ENCODE measurements at places on chromosomes 2 and 18.

- no peak for DNase-seq
Observed at GRCh38 chr18:54726143-54726542, 102.1 kb upstream of the RAB27B start.

GRCh38 chr18:35164133-35164532, 76.7 kb upstream of the ZNF397 start:
- no peak for DNase-seq

GRCh38 chr2:119590873-119591272, 46.6 kb downstream of the CFAP221 start:
- DNase-seq: no peak

GRCh38 chr2:133504566-133505505, 63.4 kb downstream of the NCKAP5 start:
- peak; percentile 20 for DNase-seq

DNA sequence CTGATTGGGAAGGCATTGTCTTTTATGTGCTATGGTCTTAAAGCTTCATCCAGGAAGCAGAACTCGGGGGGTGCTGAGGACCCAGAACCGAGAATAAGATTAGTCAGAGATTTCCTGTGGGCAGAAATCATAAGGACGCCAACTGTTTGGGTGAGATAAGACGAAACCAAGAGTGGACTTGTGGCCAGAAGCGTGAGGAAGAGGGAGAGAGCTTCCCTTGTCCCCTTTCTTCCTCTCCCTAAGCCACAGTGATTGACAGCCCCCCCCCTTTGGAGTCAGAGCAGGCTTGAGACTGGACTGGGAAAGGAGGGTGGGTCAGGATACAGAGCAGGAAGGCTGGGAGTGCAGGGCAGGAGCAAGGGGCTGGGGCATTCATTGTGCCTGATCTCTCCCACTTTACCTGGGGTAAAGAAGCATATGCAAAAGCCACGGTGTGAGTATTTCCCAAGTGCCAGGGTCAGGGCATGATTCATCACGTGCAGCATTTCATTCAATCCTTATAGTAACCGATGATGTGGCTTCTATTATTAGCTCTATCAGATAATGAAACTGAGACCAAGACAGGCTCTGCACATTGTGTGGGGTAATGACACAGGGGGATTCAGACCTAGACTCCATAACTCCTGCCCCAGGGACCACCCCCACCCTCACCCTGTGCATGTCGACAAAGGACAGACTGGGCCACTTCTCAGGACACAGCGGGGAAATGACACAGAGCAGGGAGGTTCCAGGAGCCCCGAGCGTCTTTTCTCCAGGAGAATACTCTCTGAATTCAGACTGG, 3.0 kb upstream of the IL1RN start:
- peak; percentile 62 for DNase-seq

DNA sequence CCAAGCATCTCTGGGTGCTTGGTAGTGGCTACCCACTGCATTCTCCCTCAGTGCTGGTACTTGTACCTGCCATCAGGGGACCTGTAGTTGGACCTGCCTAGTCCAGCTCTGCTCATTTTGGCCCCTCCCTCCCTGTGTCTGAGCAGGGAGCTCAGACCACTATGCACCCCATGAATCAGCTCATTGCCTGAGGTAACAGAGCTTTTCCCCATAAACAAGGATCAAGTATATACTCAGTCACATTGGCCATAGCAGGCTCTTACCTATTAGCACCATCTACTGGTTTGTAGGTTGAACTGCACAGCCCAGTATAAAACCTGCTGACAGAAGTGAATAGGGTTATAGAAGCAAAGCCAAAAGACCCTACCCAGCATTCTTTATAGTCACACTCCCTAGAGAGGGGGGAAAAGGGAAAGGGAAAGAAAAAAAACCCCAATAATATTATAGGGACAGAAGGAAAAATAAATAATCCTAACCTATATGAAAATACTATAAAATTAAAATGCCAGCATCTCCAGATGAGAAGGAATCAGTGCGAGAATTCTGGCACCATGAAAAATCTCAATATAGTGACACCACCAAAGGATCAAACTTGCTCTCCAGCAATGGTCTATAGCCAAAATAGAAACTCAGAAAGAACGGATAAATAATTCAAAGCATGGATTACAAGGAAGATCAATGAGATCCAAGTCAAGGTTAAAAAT, 6.9 kb upstream of the FLACC1 start:
- peak; percentile 24 for DNase-seq

DNA sequence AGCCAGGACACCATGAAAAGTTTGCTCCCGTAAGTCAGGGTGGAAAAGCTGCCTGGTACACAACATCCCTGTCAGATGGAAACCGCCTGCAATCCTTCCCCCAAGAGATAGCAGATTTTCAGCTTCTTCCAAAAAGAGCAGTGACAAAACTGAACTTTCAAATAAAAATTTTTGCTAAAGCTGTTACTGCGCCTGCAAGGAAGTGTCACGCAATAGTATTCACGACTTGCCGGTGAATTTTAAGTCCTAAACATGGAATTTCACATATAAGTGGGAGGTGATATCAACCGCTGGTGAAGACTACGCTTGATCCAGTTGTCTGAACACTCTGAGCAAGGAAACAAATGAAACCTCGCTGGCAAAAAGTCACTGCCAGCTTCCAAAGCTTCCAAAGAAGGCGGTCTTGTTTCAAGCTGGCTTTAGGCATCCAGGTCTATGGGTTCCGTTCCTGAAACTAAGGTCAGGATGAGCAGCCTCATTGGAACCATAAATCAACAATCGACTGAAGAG, 2.8 kb downstream of the COL6A3 start:
- DNase-seq: no peak

DNA sequence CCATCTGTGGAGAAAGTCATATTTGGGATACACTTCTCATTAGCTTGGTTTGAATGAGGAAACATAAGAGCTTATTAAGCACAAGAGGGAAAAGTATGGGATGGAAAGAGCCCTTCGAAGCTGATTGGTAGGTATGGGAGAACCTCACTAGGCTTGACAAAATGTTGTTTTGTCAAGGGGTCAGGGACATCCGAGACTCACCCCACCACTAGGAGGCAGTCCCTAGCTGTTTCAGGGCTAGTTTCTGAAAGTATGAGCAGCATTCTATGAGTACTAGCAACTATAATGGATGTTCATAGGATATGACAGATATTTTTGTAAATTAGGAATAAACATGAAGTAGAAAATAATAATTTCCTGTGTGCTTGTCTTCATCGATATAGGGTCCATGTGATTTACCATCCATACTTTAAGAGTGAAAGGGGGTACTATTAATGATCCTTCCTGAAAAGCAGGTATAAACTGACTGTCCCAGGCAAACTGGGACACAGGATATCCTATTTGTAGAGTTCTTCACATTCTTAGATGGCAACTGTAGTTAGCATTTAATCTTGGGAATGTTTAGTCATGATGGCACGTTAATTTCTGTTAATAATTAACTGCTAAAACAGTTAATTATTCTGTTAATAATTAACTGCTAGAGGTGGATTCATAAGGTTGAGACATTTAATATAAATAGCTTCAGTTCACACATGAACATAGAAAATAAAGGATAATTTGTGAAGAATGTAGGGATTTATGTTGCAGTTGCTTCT, 28.4 kb downstream of the OTX1 start:
- peak; percentile 61 for DNase-seq

DNA sequence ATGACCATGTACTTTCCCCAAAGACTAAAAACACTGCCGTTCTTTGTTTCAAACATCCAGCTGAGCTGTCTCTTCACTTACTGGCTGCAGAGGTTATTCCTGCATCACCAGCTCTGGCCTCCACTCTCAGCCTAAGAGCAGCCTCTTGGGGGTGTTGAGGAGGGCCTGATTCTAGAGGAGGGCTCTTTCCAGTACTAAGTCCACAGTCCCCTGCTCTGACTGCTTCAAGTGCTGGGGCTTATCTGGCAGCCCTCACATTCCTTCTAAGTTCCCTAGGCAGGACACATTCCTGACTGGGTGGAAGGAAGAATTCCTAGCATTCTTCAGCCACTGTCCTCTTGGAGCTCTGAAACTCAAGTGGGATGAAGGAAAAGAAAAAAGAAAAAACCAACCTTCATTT, 32.9 kb upstream of the EHBP1 start:
- DNase-seq: peak; percentile 82

- DNase-seq: no peak
Observed at GRCh38 chr2:101337877-101338276, 29.4 kb upstream of the RNF149 start.

GRCh38 chr18:48040457-48041110, 110.1 kb upstream of the SMAD2 start:
- DNase-seq: no peak

DNA sequence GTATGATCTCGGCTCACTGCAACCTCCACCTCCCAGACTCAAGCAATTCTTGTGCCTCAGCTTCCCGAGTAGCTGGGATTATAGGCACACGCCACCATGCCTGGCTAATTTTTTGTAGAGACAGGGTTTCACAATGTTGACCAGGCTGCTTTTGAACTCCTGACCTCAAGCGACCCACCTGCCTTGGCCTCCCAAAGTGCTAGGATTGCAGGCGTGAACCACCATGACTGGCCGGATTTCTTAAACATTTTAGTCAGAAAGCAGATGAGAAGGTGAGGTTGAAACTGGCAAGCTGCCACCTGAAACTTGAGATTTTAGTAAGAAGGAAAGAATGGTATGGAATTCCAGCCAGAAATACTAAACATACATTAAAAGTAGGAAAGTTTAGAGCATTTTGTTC, 31.9 kb downstream of the KLHL23 start:
- no peak for DNase-seq

DNA sequence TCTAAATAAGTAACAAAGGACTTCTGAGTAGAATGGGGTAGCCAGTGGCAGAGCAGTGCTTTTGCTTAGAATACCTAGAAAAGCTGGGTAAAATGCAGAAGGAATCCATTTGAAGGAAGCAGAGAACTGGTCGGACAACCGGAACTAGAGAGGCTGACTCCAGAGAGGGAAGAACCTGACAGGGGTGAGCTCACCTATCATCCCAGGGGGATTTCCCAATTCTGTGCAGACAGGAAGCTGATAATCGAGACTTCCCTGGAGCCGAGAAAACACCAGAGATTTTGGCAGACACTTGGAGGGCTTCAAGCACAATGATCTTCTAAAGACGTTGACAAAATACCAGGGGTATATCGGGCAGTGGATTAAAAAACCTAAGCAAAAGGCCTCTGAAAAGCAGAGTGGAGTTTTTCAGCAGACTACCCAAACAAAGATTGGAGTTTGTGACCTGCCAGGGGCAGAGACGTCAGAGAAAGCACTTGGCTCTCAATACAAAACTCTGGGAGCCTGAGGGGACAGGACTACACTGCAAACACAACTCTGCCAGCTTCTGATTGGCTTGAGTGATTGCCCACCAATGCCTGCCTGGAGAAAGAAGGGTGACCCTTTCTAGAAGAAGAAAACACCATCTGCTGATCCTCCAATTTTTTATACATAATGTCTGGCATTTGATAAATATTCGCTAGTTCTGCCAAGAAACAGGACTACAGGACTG, 67.5 kb upstream of the TTN start:
- no peak for DNase-seq

DNA sequence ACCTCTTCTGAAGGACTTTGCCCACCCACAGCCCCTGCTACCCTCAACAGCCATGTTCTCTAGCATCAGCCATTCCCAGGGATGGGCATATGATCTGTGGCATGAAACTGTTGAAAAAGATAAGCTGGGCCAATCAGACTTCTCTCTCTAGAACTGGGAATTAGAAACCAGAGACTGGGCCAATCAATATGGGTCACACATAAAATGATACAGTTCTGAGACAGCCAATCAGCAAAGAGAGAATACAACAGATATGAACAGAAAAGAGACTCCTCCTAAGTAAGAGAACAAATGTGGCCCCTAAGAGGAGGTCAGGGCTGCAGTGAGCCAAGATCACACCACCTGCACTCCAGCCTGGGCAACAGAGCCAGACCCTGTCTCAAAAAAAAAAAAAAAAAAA, 2.1 kb downstream of the KIDINS220 start:
- DNase-seq: no peak

GRCh38 chr2:202090530-202090929, 17.5 kb downstream of the KIAA2012 start:
- no peak for DNase-seq

- no peak for DNase-seq
Observed at GRCh38 chr2:70433315-70433714, 120.3 kb downstream of the TGFA start.

DNA sequence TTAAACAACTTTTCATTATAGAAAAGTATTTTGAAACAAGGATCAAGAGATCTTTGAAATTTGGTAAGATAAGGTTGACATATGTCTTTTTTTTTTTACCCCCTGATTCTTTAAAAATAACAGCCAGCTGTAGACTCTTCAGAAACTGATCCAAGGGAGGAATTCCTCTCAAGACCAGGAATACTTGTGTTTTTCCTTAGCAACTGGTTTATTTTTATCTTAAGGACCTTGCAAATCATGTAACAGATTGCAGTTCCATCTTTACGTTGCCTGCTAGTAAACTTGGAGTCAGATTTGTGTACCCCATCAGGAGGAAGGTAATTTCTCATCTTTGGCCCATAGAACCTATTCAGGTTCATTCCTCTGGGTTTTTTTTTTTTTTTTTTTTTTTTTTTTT, 71.6 kb downstream of the BOLA3 start:
- no peak for DNase-seq

GRCh38 chr2:160278879-160279177, 78.8 kb upstream of the ITGB6 start:
- no peak for DNase-seq

GRCh38 chr2:235054919-235055318, 103.1 kb downstream of the SH3BP4 start:
- DNase-seq: no peak

GRCh38 chr2:101305035-101305434, 3.5 kb downstream of the RNF149 start:
- no peak for DNase-seq

DNA sequence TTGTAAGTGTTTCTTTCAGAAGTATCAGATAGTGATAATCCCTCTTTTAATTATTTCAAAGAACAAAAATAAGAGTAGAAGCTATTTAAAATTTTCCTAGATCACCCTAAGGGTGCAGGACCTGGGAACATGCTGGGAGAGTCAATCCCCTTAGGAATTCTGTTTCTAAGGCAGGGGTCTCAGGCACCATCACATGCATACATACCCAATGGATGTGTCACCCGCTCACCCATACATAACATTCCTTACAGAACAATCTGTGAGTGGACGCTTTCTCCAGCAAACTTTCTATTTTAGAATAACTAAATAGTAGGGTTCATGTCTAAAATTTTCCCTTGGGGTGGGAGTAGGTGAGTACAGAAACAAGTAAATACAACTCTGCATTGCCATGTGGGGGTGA, 8.4 kb downstream of the DSEL start:
- no peak for DNase-seq

- no peak for DNase-seq
Observed at GRCh38 chr2:83253848-83254247, 1205.2 kb downstream of the SUCLG1 start.

- no peak for DNase-seq
Observed at GRCh38 chr2:116141891-116142474, 1672.5 kb upstream of the DDX18 start.

DNA sequence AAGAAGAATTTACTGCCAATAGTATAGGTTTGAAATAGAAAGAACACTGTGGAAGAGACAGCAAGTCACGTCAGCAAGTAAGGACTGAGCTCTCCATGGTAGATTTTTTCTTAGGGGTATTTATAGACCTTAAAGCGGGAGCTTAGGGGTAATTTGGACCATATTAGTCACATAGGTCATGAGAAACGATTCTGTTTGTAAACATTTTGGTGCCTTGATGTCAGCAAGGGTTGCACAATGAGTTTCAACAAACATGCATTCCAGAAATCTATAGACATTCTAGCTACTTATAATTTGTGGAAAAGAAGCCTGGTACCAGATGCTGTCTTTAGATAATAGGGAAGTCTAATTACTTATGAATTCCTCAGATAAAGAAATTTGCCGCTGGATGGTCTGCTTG, 624.7 kb downstream of the TDRD15 start:
- DNase-seq: peak; percentile 57
